ENCODE measurements at places on chromosomes 12 and 14.
A peak's percentile ranks its signal among the peaks of the same experiment; 100 is the strongest.

- no peak for DNase-seq
Observed at GRCh38 chr12:70576341-70577282, 60.6 kb downstream of the PTPRB start.

DNA sequence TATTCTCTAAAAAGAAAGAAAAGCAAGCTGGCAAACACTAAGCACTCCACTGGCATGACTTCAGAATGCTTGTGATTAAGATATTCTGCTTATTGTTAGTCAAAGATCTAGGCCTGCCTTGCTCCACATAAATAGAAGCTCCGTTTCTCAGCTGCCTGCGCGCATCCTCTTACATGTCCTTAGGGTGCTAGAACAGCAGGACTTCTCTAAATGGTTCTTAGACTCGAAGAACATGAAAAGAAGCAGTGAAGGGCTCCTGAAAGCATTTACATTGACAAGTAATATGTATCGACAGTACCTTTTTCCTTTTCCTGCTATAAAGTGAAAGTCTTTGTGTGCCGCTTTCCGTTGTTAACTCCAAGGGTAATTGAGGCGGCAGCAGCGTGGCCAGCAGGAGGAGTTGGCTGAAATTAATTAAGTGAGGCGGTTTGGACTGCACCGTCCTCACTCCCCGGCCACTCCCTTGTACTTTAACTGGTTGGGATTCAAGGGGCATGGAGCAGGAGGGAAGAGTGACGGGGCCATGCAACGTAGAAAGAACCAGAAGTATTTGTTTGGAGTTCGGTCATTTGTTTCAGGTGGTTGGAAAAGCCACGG is 34.2 kb upstream of the OTX2 start:
- no peak for DNase-seq

DNA sequence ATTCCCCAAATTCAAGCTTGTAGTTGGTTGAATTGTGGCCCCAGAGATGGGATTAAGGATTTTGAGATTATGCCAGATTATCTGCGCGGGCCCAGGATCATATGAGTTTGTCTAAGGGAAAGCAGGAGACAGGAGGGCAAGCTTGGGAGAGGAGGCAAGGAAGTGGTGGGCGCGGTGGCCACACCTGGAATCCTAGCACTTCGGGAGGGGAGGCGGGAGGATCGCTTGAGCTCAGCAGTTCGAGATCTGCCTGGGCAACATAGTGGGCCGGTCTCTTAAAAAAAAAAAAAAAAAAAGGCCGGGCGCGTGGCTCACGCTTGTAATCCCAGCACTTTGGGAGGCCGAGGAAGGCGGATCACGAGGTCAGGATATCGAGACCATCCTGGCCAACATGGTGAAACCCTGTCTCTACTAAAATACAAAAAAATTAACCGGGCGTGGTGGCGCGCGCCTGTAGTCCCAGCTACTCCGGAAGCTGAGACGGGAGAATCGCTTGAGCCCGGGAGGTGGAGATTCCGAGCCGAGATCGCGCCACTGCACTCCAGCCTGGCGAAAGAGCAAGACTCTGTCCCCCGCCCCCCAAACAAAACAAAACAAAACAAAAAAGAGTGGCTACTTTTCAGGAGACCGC is 881 bp upstream of the PUS1 start:
- peak; percentile 20 for DNase-seq

DNA sequence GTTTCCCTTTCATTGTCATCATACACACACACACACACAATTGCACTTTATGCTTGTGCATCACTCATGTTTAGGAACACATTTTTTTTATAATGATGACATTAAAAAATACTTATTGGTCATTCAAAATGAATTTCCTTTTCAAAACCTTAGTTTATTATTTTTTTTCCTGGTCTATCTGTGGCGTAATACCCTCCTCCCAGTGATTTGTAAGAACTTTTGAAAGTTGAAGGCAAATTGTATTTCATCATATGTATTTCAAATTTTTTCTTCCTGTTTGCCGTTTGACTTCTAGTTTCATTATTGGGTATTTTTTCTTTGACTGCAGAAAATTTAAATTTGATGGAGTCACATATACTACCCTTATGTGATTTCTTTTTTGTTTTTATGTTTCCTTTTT is 2.5 kb upstream of the LRRK2 start:
- DNase-seq, result no peak

DNA sequence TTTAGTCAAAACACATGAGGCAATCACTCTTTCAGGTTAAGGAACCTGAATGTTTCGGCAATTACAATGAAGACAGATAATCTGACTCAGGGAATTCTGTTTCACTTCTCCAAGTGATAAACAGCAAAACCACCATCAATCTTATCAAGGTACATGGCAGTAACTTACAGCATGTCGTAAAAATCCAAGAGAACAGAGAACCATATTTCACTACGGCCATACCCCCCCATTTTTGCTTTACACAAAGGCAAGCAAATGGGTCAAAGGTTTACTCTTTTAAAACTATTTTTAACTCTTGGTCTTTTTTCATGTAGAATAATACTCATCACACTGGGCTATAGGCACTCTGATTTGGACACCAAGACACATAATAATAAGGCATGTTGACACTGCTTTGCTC is 102.4 kb downstream of the PPM1H start:
- no peak for DNase-seq

DNA sequence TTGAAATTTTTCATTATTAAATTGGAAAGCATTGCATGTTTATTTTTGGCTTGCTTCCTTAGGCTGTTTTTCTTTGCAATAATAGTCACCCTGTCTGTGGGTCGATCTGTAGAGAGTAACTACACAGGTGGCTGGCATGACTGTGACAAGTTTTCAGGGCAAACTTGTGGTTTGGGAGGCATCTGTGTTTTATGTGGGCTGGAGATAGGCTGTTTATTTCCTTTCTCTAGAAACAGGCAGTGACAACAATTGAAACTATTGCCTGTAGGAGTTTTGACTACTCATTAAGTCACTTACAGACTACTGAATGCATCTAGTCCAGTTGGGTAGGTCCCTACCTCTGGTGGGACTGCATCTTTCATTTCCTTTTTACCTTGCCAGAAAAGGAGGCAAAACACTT is 155.6 kb downstream of the DYRK2 start:
- peak; percentile 38 for DNase-seq
